Fibroblast of mammary gland (primary cell): ENCODE measurements at places on chromosomes 5 and 9.

GRCh38 chr9:132858751-132859150, 19.3 kb downstream of the AK8 start:
- DNase-seq, result no peak

DNA sequence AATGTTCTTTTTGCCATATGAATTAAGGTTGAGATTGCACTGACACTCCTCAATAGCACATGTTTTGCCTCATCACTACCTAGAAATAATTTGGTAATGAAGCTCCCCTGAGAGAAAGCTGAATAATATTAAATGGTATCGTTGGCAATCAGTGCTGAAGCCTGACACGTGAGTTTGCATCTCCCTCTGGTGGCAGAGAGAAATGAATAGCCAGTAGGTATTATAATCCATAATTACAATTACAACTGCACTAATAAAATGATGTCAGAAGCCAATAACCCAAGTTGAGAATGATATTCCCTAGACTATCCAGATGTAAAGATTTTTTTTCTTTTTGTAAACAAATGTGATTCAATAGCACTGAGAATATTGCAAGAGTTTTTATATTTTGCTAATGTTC, 700.3 kb downstream of the PTPRD start:
- peak; percentile 4 for DNase-seq

DNA sequence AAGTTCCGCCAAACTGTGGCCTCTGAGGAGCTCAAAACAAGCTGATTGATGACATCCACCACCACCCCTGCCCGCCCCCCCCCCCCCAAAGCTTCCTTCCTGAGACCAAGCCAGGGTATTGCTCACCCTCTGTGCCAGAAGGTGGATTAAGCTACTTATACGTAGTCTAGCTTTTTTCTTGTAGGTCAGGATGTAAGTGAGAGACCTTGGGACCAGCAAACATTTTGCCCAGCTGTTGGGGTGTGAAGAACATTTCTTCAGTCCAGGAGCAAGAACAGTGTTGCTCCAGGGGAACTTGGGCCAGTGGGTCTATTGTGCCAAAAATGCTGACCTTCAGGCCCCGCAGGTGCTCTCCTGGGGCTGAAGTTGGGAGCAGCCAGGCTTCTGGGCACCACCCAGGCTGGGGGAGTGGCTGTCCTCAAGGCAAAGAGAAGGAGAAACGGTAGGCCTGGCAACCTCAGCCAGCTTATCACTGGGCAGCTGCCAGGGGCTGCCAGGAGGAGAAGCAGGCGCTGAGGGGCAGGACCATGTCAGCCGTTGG, 18.0 kb downstream of the NEURL1B start:
- DNase-seq, result no peak

DNA sequence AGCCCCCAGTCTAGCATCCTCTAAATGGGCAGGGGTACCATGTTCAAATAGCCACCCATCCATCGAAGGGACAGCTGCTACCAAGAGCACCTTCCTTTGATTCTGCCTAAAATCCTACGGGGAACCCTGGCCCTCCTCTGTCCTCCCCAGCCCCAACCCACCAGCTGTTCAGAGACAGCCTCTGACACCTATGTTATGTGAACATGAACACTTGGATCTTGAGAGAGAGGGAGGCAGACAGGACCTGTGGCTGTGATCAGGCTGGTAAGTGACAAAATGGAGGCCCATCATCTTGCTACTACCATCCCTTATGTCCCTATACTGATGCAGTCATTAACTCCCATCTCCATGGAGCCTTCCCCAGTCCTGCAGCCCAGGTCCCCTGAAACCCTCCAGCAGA, 8.2 kb downstream of the SLC23A1 start:
- no peak for DNase-seq

GRCh38 chr5:149804478-149805450, 74.7 kb downstream of the PPARGC1B start:
- DNase-seq, result no peak

DNA sequence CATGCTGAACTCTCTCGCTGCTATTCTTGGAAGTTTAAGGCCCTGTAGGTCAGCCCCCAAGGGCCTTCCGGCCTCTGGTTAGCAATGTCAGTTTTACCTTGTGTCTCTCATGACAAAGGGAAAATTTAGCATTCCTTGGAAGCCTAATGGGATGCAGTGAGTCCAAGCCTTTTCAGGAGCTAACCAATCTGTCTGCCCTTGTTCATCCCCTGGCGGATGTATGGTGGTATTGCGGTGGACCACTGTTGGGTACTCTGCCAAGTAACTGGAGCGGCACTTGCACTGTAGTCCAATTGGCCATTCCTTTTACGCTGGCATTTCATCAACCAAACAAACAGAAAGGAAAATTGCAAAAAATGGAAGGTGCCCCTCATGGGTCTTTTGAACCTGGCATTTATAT, 318.4 kb upstream of the NMUR2 start:
- DNase-seq, result no peak

GRCh38 chr9:101365181-101365580, 19.6 kb downstream of the BAAT start:
- peak; percentile 56 for DNase-seq

GRCh38 chr9:97808972-97809371, 44.1 kb upstream of the FOXE1 start:
- DNase-seq, result no peak

- DNase-seq, result peak; percentile 52
These were observed 26.4 kb downstream of the SLC6A7 start for GRCh38 chr5:150215979-150216944.

- DNase-seq, result no peak
These were observed 71.7 kb upstream of the COX7C start for GRCh38 chr5:86546044-86546443.

DNA sequence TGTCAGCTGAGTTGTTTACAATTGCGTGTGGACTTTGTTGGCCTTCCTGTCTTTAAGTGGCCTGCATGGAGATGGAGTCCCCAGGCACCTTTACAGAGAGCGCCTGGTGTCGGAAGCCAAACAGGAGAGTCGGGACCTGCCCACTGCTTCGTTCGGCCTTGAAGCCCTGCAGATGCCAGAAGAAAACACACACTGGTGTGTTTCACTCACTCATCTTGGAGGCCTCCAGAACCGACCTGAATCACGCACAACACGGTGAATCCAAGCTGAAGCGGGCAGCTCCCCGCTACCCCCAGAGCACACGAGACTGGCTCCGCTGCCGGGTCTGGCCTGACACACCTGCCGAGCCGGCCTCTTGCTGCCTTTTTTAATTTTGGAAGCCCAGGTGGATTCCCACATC, 419.4 kb upstream of the IRX4 start:
- DNase-seq, result no peak

GRCh38 chr9:36218411-36218901, 27.7 kb downstream of the CLTA start:
- DNase-seq, result no peak

GRCh38 chr5:119860463-119860862, 231.1 kb downstream of the FAM170A start:
- DNase-seq, result no peak

DNA sequence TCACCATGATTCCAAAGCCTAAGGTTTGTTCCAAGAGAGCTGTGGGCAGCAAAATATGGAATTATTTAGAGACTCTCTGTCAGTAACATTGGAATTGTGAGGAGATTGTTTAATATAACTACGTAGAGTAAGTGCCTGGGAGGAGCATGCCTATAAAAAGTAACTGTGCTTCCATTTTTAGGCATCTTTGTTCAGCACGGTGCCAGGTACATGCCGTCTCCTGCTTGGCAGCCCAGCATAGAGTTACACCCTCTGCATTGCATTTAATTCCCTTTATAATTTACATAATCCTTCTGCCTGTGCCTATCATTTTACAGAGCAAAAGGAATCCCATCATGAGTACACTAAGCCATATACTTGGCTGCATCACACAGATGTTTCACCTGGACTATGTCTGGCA, 32.1 kb upstream of the ALDH1A1 start:
- DNase-seq, result no peak

DNA sequence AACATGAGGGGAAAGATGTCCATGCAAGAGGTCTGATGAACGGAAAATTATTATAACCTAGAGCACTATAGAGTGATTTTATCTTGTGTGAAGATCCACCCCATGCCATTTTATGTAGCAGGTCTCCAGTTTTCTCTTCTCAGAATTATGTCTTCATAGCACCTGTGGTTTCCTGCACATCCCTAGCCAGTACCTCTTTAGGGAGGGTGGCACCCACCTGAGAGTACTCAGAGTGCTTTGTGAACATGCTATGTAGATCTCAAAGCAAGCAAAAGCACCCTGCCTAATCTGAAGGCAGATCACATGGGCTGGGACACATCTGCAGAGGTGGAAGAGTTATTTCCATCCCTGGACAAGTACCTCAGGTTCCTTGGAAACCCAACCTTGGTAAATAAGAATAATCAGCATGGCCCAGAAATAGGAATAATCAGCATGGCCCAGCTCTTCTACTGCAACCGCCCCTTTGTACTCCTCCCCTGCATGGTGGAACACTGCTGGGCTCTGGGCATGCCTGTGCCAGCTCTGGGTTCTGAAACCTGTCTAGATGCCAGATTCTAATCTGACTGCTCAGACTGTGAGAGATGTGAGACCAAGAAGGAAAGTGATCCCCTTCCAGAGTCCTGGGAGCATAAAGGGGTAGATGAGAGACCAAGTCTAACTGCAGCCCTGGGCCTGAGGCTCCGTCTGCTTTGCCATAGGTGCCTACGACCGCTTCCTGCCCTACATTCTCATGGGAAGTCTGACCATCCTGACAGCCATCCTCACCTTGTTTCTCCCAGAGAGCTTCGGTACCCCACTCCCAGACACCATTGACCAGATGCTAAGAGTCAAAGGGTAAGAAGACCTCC, 23.7 kb downstream of the SLC22A5 start:
- no peak for DNase-seq

DNA sequence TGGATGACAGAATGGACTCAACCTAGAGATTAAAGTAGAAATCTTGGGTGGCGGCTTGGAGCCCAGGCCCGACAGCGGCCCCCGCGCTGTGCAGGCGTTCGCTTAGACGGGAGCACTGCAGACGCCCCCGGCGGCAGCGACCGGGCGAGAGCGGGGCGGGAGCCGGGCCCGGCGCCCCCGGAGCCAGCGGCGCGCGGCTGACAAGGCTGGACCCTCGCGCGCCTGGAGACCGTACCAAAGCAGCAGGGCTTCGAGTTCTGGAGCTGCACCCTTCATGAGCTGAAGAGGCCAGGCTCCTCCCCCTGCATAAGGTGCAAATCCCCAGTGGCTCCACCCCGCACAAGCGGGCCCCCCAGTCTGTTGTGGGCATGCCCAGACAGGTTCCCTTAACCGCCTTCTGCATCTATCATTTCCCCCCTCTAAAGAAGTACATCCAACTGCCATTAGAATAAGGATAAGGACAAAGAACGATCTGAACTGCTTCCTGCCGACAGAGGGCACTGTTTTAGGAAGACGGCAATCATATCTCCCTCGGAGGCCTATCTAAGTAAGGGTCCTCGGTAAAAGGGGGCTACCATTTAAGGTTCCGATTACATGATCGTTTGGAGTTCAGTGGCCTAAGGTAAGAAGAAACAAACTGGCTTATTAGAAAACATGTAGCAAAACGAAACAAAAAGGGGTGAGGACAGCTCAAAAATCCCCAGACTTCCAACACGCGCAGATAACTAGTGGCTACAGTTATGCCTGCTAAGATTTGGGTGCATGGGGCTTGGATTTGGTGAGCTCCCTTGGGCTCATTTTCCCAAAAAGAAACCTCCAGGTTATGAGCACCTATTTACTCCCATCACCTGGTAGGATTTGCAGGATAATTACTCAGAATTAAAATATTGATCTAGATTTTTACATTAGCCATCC, 66.3 kb downstream of the RGMB start:
- peak; percentile 16 for DNase-seq

GRCh38 chr5:52665559-52665958, 122.2 kb upstream of the ITGA1 start:
- DNase-seq, result peak; percentile 83

DNA sequence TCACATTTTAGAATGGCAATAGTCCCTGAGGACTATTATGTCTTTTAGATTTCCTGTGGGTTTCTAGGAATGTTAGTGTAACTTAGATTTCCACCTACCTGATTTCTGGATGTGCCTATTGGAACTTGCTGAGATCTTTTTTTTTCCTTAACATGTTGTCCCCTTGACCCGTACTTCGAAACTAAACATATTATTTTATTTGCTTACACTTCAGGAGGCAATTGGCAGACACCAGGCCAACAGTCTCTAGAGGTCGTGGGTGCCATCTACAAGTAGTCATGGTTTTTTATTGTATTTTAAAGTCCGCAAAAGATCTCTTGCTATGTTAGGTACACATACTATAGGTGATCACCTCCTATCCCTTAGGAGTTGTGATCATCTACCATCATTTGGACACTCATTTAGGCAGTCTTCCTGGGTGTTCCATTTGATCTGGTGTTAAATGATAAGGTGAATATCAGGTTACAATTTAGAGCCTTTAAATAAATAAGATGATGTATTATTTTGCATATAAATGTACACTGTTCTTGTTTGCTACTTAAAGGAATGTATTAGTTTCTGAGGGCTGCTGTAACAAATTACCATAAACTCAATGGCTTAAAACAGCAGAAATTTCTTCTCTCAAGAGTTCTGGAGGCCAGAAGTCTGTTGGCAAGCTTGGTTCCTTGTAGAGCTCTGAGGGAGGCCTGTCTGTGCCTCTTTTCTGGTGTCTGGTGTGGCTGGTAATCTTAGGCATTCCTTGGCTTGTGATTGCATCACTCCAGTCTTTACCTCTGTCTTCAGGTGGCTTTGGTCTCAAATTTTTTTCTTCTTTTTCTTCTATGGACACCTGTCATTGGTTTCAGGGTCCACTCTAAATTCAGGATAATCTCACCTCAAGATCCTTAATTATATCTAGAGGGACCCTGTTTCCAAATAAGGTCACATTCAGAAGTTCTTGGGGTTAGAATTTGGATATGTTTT, 64.8 kb downstream of the ZCCHC7 start:
- no peak for DNase-seq

GRCh38 chr9:74016004-74016403, 481.1 kb upstream of the RORB start:
- no peak for DNase-seq

DNA sequence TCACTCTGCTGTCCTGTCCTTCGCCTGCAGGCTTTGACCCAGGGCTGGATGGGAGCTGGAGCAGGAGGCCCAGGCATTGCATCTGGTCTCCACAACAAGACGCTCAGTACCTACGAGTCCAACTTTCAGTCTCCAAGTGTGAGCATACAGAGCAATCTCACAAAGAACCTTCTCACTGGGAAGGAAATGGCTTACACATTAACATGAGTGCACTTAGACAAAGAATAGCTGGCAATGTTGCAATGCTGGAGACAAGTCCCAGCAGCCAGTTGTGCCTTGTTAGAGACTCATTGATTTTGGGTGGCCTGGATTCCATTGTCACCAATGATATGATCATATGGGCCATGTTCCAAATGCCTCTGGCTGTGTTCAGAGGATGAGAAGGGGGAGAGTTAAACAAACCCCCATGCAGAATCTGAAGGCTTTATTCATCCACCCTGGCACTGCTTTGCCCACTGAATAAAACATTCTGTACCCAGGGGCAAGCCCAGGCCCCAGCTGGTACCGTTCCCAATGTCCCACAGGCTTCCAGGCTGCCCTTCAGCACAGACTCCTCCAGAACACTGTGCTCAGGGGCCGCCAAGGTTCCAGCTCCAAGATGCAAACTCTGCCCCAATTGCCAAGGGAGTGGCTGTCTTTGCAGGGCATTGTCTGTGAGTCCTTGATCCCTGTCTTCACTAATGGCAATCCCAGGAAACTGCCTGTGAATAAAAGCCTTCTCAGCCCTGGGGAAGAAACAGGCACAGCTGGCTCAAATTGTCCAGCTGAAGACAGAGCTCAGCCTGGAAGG, 185.5 kb downstream of the HSD17B3 start:
- DNase-seq, result no peak
